ENCODE measurements at places on chromosomes 7 and 10. TPM values are rescaled to one million over a fixed set of nuclear protein-coding genes. Genes with fewer than 3 reads are reported as not detected.

The RADIL gene
- 0.33 TPM for total RNA-seq

The SLC16A9 gene
- total RNA-seq: 0.26 TPM

The NOD1 gene
- total RNA-seq: 6.9 TPM

The ZNF727 gene
- 6.4 TPM for total RNA-seq

The MOGAT3 gene
- not detected for total RNA-seq

The DNAJC30 gene
- 1.8 TPM for total RNA-seq

The TRIL gene
- 0.17 TPM for total RNA-seq

The SVOPL gene
- total RNA-seq: not detected

The SLC18A3 gene
- total RNA-seq: not detected

The WDFY4 gene
- 0.66 TPM for total RNA-seq

The MYL7 gene
- total RNA-seq: not detected

The LIPJ gene
- total RNA-seq: 0.26 TPM

The PRR15 gene
- total RNA-seq: not detected

The LRIT2 gene
- total RNA-seq: not detected

The PAPOLB gene
- total RNA-seq: under 0.01 TPM

The TACC2 gene
- total RNA-seq: 7.6 TPM

The COL26A1 gene
- total RNA-seq: not detected

The ACSM6 gene
- total RNA-seq: not detected

The NRCAM gene
- 2.1 TPM for total RNA-seq

The SKIDA1 gene
- 0.51 TPM for total RNA-seq

The TMEM270 gene
- not detected for total RNA-seq

The SMIM30 gene
- total RNA-seq: 71.0 TPM

The CPA4 gene
- 20.0 TPM for total RNA-seq

The TRIM73 gene
- 0.51 TPM for total RNA-seq

The GNAT3 gene
- total RNA-seq: not detected

The BAMBI gene
- 4.6 TPM for total RNA-seq

The PRKAR2B gene
- 12.6 TPM for total RNA-seq

The SPDYE1 gene
- total RNA-seq: under 0.01 TPM

The NKX1-2 gene
- not detected for total RNA-seq

The C10orf67 gene
- total RNA-seq: under 0.01 TPM

The RBM20 gene
- total RNA-seq: under 0.01 TPM

The STEAP1B gene
- 10.3 TPM for total RNA-seq

The YWHAG gene
- 68.4 TPM for total RNA-seq

The ANLN gene
- total RNA-seq: 21.5 TPM

The ACBD7 gene
- total RNA-seq: under 0.01 TPM

The SPDYE9 gene
- not detected for total RNA-seq

The CDNF gene
- 1.5 TPM for total RNA-seq

The AKR1C2 gene
- 10.6 TPM for total RNA-seq

The LIPM gene
- total RNA-seq: not detected

The ELMO1 gene
- total RNA-seq: 1.5 TPM

The GHRHR gene
- not detected for total RNA-seq

The PTPRN2 gene
- total RNA-seq: 0.77 TPM

The ADAMTS14 gene
- 1.8 TPM for total RNA-seq

The LIPN gene
- total RNA-seq: not detected
